Stimulated activated CD4-positive, alpha-beta T cell treated with anti-CD3 and anti-CD28 coated beads, Interleukin-4, amount 100 ng/mL, for 1 hour (primary cell): ENCODE measurements at places on chromosomes 5 and 9.

GRCh38 chr5:24644761-24645160, at the start of gene CDH10:
Gene CDH10 (minus strand): TSS chr5:24644978. CDS start chr5:24593490, 51,488 bp downstream.
- no peak for DNase-seq

DNA sequence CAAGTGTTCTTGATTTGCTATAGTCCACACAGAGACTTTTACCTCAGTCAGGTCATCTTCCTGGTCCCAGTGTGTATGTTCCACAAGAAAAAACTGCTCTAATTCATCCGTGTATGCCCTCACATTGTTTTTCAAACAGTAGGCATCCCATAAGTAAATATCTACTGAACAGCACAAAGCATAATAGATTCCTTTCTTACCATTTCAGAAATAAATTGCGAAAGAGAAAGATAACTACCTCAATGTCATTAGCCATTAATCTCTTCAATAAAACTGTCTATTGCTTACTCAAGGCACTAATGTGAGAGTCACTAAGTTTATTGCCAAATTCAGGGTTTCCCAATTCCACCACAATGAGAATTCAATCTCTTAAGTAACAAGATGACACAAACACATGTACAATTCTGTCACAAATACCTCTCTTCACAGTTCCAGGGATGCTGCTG, 9.6 kb downstream of the FBXW2 start:
- DNase-seq = no peak

DNA sequence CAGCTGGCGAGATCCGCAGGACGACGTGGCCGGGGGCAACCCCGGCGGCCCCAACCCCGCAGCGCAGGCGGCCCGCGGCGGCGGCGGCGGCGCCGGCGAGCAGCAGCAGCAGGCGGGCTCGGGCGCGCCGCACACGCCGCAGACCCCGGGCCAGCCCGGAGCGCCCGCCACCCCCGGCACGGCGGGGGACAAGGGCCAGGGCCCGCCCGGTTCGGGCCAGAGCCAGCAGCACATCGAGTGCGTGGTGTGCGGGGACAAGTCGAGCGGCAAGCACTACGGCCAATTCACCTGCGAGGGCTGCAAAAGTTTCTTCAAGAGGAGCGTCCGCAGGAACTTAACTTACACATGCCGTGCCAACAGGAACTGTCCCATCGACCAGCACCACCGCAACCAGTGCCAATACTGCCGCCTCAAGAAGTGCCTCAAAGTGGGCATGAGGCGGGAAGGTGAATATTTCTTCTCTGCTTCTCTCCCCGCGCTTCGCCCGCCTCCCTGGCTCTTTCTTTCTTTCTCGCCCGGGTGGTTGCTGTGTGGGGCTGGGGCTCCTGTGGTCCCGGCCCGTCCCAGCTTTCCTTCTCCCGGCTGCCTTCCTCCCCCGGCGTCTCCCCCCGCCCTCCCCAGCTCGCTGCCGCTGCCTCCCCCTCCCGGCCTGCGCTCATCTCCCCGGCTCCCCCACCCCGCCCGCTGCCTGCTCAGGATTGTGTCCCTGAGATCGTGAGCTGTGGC, 2.2 kb downstream of the NR2F1 start:
- no peak for DNase-seq

DNA sequence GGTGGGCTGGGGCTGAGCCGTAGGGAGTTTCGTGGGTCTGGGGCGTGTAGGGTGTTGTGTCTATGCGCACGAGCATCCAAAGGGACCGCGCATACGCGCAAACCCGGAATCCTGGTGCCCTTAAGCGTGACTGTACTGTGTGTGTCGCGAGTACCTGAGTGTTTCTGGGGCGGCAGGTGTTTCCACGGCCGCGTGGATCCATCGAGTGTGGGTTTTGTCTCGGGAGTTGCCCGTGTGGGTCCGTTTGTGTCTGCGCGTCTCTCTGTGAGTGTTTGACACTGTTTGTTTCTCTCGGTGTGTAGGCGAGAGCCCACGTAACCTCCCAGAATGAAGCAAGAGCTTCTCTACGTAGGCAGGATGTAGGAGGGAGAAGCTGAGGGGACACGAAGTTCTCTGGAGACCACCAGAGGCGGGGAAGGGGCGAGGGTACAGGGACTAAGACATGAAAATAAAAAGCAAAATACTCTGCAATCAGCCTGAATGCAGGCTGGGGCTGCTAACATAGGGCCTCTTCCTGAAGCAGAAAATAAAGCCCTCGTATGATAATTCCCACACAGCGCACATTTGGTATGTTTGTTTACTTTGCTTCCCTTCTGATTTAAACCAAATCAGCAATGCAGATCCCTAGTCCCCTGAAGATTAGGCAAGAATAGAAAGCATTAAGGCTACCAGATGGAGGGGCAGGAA, 588 bp upstream of the BRINP1 start:
- DNase-seq = no peak

- DNase-seq = peak; percentile 21
Observed at GRCh38 chr9:134243778-134244467, 79.6 kb upstream of the RNU6ATAC start.

GRCh38 chr5:34491251-34491620, 164.9 kb upstream of the RAI14 start:
- DNase-seq = no peak
